ENCODE measurements at places on chromosomes 6 and 20.

GRCh38 chr6:16338577-16339264, 100.3 kb downstream of the GMPR start:
- no peak for DNase-seq

DNA sequence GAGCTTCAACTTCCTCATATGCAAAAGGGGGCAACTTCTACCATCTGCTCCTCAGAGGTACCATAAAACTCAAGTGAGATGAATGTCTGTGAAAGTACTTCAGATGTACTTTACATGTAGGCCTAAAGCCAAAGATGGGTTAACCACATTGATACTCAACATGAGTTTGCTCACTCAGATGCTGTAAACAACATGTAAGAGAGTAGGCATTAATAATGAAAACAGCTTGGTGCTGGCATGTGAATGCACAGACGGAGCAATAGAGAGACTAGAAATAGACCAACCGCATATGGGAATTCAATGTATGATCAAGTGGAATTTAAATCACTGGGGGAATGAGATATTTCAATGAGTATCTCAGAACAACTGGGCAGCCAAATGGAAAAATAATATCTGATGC, 143.8 kb upstream of the CDYL start:
- DNase-seq = no peak

DNA sequence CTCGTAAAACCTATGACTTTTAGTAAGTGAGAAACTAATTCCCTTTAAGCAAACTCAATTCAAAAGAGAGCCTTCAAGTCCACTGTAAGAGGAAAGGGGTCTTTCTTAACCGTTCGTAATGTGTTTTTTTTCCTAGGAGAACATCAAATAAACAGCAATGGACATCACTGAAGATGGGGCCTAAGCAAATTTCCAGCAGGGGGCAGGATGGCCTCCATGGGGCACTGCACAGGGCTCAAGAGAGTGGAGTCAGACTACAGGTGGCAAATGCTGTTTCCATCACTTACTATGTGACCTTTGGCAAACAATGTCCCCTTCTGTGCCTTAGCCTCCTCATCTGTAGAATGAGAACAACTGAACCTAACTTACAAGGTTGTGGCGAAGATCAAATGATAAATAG, 88.7 kb downstream of the ARHGAP18 start:
- DNase-seq = peak; percentile 5

DNA sequence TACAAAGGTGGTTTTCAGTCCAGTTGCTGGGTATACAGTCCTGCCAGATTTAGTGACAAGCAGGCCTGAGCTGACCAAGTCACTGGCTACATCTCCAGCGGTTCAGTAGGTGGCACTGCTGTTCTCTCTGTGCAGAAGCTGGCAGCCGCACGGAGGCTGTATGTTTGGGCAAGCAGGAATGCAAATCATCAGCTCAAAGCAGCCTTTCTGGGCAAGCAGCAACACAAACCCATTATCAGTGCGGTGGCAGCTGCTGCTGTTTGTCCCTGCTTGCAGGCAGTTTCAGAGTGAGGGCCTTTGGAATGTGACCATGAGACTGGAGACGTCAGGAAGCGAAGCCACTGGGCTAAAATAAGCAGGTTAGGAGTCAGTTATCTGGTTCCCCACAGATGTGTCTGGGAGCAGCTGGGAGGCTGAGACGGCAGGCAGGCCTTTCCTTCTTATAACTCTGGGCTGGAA, 72.5 kb downstream of the TXLNB start:
- DNase-seq = peak; percentile 36

DNA sequence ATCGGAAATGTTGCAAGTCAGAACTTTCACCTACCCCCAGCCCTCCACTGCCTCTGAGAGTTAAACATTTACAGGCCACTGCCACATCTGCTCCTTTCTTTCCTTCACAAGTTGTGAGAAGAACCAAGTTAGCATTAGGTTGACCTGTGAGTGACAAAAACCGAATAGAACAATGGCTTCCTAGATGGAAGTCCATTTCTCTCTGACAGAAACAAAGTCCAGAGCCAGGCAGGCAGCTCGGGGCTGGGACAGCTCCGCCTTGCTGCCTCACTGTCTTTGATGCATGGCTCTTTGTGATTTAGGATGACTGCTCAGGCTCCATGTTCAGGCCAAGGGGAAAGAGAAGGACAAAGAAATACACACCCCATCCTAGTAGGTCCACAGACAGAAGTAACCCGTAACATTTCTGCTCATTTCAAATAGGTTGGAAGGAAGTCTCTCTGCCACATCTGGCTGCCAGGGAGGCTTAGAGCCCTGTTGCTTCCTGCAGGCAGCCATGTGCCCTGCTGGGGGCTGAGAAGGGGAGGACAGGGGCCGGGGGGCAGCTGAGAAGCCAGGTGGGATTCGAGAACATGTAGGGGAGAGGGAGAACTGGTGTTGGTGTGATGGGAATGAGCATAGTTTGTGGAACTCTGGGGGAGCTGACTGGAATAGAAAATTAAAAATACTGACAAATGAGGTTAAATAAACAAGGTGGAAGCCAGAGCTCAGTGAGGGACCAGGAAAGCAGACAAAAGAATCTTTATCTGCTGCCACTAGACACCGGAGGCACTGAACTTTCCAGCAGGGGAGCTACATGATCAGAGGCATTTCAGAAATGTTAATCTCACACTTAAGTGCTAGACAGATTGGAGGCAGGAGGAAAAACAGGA, 19.5 kb upstream of the IER3 start:
- no peak for DNase-seq

GRCh38 chr20:62814060-62814708, 2.7 kb upstream of the COL9A3 start:
- DNase-seq = no peak

GRCh38 chr6:2224847-2225382, 20.5 kb downstream of the GMDS start:
- no peak for DNase-seq

- DNase-seq = no peak
These were observed 15.2 kb downstream of the APMAP start for GRCh38 chr20:24977336-24977735.

- no peak for DNase-seq
These were observed 328.2 kb upstream of the JAG1 start for GRCh38 chr20:11001764-11002540.

DNA sequence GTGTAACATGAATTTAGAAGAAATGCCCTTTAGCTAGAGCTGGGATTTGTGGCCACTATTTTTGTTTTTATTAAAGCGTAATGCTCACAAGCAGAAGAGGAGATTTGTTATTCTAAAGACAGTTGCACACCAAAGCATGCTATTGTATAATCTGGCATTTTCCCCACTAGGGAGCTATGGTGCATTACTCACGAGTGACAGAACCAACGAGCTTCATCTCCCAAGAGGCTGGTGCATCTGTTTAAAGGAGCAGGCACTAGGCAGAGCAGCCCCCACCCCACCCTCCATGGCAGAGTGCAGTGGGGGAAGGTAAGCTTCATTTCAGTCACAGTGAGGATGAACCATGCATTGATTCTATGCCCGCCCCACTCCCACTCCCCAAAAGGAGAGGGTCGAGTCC, 287.3 kb upstream of the TSHZ2 start:
- DNase-seq = no peak

- DNase-seq = no peak
These were observed 30.3 kb downstream of the ZNF318 start for GRCh38 chr6:43339168-43339567.

- no peak for DNase-seq
These were observed 2.5 kb downstream of the PERP start for GRCh38 chr6:138104618-138105213.

Measured in stimulated activated CD8-positive, alpha-beta memory T cell treated with anti-CD3 and anti-CD28 coated beads, Interleukin-15, amount 100 ng/mL, for 4 hours (primary cell).